Stimulated activated CD4-positive, alpha-beta T cell treated with anti-CD3 and anti-CD28 coated beads, Interleukin-2, amount 100 ng/mL, for 48 hours (primary cell): ENCODE measurements at places on chromosomes 12 and 14.
A peak's percentile ranks its signal among the peaks of the same experiment; 100 is the strongest.

GRCh38 chr14:28999656-29000055 is 233.1 kb downstream of the FOXG1 start:
- DNase-seq = no peak

DNA sequence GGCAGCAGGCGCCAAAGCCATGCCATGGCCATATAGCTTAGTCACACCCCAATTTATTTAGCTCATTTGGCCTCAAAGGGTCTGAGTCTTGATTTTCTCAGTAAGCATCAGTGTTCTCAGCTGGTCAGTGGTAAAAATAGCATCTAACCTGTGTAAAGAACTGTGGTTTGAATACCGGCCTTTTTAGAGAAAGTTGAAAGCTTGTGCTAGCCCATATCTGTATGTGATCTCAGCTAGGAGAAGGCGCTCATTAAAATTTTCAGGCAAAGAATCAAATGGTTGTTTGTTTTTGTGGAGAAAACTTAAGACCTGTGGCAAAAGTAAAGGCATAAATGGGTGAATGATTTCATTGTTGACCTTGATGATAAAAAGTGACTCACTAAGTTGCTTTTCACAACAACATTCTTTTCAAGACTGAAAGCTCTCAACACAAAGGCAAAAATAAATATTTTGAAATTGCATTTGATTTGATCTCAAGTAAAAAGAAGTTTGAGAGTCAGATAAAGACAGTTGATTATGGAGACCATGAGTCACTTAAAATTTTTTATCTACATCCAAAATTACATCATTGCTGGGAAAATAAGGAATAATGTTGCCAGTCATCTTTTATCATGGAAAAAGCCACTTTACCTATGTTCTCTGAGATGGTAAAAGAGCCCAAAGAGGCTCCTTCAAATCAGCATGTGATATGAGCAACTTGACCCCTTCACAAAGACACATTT is 128.5 kb upstream of the RGS6 start:
- DNase-seq = no peak

DNA sequence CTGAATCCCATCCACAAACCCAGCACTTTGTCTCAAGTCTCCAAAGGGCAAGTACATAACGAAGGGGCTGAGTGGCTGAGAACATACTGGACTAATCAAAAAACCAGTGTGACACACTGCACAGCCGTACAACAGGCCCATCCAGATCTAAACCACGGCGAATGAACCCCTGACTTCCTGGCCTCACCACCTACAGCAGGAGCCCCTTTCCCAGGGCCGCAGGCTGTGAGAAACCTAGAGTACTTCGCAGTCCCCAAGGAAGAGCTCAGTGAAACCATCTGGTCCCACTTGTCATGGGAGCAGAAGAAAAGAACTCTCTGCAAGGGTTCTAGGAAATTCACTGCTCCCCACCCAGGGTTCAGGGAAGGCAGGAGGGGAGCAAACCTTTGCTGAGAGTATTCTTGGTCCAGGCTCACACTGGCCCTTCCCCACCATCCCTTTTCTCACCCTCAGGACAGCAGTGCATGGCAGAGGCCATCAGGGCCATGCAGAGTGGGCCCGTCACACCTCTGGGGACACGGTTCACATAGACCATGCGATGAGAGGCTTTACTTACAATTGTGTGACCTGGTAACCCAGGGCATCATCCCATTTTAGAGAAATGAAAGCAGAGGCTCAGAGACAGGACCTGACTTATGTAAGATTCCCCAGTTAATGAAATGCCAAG is 192.8 kb downstream of the BCL11B start:
- no peak for DNase-seq

- DNase-seq = no peak
Measured at GRCh38 chr12:56178347-56178746, 10.9 kb downstream of the SMARCC2 start.

- DNase-seq = no peak
Measured at GRCh38 chr14:105087963-105088811, 23.0 kb upstream of the GPR132 start.

DNA sequence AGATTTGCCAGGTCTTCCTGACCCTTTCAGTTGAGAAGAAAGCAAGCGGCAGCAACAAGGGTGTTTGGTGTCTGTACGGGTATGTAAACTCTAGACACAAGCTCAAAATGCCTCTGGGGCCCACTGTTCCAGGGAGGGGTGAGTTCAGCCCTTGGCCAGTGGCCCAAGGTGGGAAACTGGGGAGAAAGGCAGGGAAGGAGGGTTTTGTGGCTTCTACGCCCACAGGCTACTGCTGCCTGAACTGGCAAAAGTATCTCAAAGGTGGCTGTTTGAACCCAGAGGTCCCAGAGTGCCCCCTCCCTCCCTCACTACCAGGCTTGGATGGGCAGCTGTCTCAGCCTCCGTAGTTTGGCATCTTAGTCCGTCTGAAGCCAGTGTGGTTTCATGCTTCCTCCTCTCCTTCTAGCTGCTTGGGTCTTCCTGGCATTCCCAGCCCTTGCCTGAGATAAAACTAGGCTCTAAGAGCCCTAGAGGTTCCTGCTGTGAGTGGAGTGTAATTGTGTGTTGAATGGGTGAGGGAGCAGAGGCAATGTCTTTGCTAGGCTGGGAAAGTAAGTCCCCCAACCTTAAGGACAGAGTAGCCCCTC is 5.5 kb downstream of the HOXC5 start:
- DNase-seq = no peak

DNA sequence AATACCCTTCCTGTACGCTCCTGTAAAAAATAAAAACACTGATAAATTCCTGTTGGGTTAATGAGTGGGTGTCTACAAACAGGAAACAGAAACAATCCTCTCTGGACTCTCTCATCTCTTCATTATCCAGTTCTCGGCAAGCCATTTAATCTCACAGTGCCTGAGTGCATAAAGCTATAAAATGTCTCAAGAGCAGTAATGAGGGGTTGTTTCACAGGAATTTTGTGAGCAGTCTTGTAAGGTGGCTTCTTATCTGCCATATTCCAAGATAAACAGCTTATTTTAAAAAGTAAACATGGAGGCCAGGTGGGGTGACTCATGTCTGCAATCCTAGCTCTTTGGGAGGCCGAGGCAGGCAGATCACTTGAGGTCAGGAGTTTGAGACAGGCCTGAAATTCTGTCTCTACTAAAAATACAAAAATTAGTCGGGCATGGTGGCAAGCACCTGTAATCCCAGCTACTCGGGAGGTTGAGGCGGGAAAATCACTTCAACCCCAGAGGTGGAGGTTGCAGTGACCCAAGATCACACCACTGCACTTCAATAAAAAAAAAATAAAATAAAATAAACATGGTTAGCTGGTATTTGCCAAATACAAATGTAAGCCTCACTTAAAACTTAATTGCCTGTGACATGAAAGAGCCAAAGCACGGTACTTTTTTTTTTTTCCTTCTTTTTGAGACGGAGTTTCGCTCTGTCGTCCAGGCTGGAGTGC is 54.0 kb downstream of the CLIP1 start:
- DNase-seq = no peak

GRCh38 chr12:102917026-102917787 is at the start of gene PAH:
TSS of gene PAH (minus strand) at chr12:102917244. CDS start at chr12:102917130, 114 bp downstream.
- peak; percentile 1 for DNase-seq

- no peak for DNase-seq
Measured at GRCh38 chr12:32718926-32719325, 36.8 kb downstream of the YARS2 start.

DNA sequence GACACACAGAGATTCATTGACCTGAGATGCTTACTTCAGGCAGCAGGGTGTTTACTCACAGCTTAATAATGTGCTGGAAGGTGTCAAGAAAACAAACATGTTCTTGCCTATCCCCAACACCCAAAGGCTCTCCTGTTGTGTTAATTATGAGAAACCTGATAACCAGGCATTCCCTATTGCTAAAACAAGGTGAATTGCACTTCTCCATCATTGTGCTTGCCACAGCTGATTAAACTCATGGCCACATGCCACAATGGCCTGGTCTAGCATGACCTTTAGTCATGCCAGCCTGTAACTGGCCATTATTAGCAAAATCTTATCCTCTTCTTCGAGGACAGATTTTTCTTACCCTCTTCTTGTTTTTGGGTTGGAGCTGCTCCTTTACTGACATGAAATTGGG is 21.4 kb downstream of the SMOC1 start:
- DNase-seq = no peak

DNA sequence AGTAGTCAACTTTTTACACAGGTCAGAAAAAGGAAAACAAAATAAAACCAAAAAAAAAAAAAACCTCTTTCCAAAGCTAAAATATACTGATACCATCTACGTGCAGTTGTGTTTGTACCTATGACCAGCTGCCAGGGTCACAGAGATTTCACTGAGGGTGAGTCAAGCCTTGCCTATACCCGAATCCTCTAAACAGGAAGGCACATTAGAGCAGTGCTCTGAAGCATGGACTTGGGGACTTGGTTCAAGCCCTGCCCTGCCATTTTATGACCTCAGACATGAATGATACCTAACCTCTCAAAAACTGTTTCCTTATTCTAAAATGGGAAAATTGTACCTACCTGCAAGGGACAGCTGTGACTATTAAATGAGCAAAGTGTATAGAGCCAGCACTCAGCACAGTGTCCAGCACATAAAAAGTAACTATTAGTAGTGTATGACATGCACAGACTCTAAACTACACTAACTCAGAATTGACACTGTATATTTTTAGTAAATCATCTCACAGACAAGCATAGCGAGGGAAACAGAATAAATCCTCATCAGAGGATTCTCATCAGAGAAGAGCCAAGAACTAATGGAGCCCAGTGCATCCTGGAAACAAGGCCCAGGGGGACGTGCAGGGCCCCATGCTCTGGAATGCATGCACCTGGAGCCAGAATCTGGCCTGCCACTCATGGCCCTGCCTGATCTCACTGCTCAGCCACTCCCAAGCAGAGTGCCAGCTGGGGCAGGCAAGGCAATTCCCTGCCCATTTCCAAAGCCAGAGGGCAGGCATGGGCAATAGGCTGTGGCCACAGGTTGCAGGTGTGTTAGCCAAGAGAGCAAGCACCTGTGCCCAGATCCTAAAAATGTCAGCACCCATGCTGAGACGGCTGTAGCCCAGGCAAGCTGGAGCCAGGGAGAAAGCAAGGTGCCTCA is 57.0 kb downstream of the NT5DC3 start:
- DNase-seq = no peak

GRCh38 chr14:67319142-67319541 is 40.5 kb downstream of the ATP6V1D start:
- DNase-seq = no peak

DNA sequence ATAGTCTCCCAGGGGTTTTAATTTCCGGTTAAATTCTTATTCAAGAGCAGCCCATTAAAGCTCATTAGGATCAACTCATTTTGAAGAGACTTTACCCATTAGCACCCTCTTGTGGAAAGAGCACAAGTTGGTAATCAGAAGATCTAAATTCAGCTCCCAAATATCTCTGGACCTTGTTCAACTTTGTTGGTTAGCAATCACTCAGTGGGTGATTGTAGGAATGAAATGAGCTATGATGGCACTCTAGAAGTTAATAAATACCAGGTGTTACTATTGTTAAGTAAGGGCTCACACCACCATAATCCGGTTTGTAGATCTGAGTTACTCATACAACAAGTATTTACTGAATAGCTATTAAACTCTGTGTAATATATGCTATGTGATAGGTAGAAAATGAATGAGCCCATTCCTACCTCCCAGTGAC is 42.9 kb downstream of the TRIP11 start:
- DNase-seq = no peak

- no peak for DNase-seq
Measured at GRCh38 chr14:68547305-68548193, 245.3 kb downstream of the ZFP36L1 start.

- no peak for DNase-seq
Measured at GRCh38 chr12:52079576-52080402, at the start of gene SMIM41. TSS of gene SMIM41 (plus strand) at chr12:52079704. CDS start at chr12:52079780, 76 bp downstream.

GRCh38 chr12:108700833-108701541 is 30.3 kb downstream of the CORO1C start:
- DNase-seq = no peak

- no peak for DNase-seq
Measured at GRCh38 chr12:57340104-57340503, 89.1 kb upstream of the STAC3 start.

GRCh38 chr12:101698800-101699347 is 1.4 kb downstream of the CHPT1 start:
- no peak for DNase-seq
